Kidney (tissue), 22 donors: ENCODE measurements at places on chromosomes 5 and 9. TPM values are rescaled to one million over a fixed set of nuclear protein-coding genes. Genes with fewer than 3 reads are reported as not detected.

The AGXT2 gene
- total RNA-seq: 8.0 TPM

- no peak for DNase-seq
Measured at GRCh38 chr5:158435161-158435616, 576.2 kb upstream of the CLINT1 start.

DNA sequence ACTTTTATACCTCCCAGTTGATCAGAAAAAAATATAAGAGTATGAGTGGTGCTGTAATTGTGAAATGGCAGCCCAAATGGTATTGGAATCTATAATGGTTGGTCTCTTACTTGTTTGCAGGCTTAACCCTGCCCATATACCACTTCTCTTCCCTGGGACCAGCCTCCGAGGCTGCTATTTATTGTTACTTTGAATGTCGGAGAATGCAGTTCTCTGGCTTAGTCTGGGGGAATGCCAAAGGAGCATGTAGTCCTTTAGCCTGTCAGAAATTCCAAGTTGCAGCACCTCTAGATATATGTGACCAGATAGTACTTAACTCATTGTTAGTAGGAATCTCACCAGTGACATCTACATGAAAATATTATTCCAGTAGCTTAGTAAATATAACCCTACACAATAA is 47.5 kb downstream of the SLC44A1 start:
- no peak for DNase-seq

The APBA1 gene
- total RNA-seq: 5.1 TPM

The ZNF354B gene
- 18.3 TPM for total RNA-seq

The FOXI1 gene
- total RNA-seq: 5.1 TPM

- no peak for DNase-seq
Measured at GRCh38 chr5:111772456-111773122, 15.6 kb upstream of the NREP start.

The CDH9 gene
- total RNA-seq: 2.1 TPM

The CTNNA1 gene
- total RNA-seq: 463 TPM
